HFF-Myc (cell line): ENCODE measurements at places on chromosomes 1 and 21.

DNA sequence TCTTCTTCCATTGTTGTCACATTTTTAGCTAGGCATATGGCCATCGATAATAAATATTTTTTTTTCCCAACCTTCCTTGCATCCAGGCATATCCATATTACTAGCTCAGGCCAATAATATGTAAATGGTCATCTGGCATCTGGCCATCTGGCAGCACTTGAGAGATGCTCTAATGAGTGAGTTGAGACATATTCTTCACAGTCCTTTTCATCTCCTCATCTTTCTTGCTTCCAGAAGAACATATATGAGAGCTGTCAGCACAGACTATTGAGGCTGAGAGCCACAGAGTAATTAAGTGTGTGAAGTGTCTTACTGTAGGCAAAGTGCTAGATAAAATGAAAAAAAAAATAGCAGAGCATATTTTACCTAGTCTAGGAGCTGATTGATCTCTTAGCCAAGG, 628.4 kb upstream of the TMPRSS15 start:
- DNase-seq, result no peak

GRCh38 chr1:204350857-204351573, 8.7 kb downstream of the PLEKHA6 start:
- peak; percentile 15 for DNase-seq

GRCh38 chr1:39088658-39089057, 62.5 kb downstream of the NDUFS5 start:
- DNase-seq, result no peak

DNA sequence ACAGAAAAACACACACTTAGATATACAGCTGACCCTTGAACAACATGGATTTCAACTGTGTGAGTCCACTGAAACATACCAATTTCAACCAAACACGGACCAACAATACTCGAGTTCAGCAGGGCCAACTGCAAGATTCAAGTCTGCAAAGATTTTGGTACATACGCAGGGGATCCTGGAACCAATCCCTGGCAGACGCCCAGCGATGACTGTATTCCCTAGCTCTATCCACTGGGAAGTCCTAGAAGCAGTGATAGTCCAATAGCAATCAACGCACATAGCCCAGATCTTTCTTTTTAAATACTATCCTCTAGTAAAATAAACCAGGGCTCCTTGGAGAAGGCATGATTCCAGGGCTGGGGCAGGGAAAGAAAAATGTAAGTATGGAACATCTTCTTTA, 9.0 kb downstream of the DDX59 start:
- DNase-seq, result no peak

GRCh38 chr21:16454399-16454798, 724.6 kb downstream of the USP25 start:
- no peak for DNase-seq
